GDM1 (cell line): ENCODE measurements at places on chromosomes 4 and X.

DNA sequence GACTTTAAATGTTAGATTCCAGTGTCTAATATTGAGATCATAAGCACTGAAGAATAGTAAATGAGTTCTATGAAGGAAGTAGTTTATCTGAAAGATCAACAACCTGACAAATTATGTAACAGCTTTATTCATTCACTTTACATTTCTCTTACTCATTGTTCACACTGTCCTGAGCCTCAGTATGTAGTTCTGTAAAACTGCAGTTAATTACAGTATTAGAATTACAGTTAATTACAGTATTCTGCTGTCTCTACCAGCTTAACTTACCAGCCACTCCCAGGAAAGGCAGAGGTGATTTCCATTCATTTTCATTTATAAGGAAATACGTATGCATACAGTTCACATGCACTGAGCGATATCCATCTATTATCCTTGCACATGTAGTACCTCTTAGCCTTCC, 32.7 kb downstream of the NFKB1 start:
- no peak for DNase-seq

GRCh38 chrX:143095816-143096215, 70.1 kb downstream of the SPANXN4 start:
- DNase-seq = no peak

DNA sequence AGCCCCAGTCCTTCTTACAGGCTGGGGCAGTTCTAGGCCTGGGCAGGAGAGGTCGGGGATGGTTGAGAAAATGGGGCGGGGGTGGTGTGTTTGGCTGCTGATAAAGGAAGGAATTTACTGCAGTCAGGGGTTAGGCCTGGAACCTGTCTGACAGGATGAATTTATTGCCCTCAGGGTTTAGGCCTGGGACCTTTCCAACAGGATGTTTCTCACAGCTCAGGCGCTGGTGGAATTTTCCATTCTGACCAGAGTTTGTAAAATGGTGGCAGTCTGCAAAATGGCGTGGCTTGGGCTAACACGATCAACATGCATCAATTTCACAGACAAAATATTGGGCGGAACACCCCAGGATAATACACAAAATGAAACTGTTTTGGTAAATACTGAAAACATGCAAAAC, 83.5 kb upstream of the SPIN4 start:
- no peak for DNase-seq

DNA sequence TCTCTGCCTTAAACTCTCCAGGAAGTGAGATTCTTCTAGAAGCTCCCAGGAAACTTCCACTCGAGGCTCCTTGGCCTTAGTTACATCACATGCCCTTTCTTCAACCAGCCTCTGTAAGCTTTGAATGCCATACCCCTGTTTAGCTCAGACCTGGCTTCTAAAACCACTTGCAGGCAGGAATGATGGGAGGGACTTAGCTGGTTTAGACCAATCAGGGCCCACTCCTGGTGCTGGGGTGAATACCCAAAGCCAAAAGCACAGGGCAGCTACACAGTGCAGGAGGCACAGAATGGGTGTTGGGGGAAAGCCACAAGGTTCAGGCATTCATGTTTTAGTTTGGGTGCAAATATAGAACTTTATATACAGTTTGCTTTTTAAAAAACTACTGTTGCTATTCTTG, 296.2 kb downstream of the FRMPD4 start:
- DNase-seq = no peak
